CD4-positive, alpha-beta T cell treated with Interleukin-10 for 1 hour (primary cell): ENCODE measurements at places on chromosomes 5 and 9.
A peak's percentile ranks its signal among the peaks of the same experiment; 100 is the strongest.

DNA sequence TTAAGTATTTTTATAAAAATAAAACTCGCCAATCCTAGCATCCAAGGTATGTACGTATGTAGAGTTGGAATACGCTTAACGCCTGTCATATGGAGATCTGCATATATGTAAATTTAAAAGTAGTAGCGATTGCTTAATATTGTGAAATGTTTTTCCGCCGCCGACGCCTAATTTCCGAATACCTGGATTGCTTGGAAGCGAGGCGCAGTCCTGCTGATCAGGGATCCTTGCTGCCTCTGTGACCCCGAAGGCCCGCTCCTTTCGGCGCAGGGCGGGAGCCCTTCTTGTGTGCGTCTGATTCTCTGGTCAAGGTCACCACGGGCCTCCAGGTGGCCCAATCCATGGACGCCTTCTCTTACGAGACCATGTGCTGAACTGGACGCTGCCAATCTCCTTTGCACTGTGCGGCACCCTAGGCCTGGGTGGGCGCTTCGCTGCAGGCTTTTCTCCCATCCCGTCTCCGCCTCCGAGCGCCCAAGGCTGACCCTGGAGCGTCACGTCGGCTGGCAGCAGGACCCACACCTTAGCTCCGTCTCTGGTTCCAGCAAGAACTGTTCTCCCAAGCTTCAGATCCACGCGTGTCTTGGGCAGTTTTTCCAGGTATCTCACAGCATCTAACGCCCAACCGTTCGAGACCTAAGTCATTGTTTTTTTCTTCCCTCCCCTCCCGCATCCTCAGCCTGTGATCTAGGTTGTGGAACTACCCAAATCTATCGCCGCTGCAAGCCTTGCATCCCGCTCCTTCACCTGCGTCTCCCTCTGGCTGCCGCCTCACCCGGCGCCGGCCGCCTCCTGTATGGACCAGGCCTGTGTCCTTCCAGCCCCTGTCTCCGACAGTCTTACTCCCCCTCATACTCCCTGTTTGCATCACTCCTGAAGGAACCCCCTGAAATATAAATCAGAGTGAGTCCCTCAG, 3.6 kb upstream of the TRIM41 start:
- no peak for DNase-seq

GRCh38 chr9:116580853-116581252, 106.3 kb upstream of the TRIM32 start:
- DNase-seq = no peak

GRCh38 chr5:179765400-179765799, 28.4 kb upstream of the LTC4S start:
- DNase-seq = no peak

DNA sequence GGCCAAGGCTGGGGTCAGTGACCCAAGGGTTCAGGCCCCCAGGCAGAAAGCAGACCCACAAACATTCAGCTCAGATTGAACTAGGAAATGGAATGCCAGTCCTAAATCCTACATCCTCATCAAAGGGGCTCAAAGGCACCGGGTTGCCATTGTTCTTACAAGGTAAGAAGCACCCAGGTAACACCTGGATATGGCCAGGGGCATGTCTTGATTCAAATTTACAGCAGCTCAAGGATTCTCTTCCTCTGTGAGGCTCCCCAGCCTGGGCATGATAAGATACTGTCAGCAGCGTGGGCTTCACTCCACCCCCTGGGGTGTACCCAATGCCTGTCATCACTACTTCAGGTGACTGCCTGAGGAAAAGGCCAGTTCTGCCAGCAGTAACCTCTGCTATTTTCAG, 92.1 kb upstream of the FSTL4 start:
- no peak for DNase-seq

DNA sequence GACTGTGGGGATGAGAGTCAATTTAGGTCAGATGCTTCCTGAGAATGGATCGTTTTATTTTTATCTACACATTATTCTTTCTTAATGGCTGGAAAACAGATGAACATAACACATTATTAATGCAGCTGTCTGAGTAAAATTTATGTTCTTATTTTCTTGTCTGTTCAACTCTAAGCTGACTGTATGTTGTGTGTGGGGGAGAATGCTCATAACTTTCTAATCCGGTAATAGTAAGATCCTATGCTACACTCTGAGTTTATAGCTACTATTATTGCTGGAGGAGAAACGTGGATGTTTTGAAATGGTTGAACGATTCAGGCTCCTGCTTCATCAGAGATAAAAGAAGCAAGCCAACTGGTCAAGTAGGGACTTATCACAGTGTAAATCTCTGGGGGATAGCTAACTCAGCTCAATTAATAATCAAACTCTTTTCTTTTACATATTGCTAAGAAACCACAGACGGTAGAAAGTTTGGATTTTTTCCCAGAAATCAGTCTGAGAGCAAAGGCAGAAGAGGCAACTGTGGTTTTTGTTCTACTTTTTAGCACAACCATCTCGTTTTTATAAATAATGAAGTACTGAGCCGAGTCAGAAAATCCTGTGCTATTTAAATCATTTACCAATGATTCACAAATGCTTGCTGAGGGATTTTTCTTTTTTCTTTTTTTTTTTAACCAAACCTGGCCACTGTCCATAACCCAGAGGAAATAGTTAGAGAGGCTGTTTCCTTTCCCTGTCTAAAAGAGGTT, 265.0 kb upstream of the FAM174A start:
- DNase-seq = no peak

GRCh38 chr5:55533521-55534435, 986 bp downstream of the PLPP1 start:
- no peak for DNase-seq

GRCh38 chr5:40401284-40402006, 278.3 kb upstream of the PTGER4 start:
- no peak for DNase-seq

DNA sequence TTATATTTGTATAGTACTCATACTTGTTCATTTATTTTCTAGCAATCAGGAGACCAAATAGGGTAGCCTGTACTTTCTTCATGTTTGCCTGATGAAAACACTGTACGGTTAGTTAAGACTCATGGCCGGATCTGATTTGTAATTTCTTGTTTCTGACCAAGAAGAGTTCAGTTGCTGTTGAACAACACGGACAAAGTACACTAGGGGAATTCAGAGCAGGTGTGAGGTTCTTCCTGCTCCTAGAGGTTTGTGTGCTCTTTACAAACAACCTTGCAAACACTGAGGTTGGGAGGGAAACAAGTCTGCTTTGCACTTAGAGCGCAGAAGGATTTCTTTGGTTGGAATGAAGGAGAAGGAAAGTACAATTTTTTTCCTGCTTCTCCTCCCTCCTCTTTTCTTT, 69.7 kb downstream of the TRIO start:
- DNase-seq = no peak

DNA sequence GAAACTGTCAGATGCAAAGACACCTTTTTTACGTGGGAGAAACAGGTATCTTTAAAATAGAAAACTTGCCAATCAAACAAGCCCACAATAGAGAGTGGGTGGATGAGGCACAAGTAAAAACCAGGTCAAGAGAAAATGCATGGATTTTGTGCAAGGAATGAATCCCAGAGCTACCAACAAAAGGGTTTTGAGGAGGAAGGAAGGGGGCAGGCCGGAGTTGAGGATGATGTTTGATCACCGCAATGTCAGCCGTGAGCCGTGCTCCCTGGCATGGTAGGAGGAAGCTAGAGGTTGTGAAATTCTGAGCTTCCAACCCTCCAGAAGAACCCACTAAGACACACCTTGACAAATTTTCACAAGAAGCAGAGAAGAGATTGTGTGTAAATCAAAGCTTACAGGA, 53.2 kb downstream of the HRH2 start:
- DNase-seq = no peak

- DNase-seq = no peak
Measured at GRCh38 chr5:138369261-138369660, 16.8 kb downstream of the KDM3B start.

- no peak for DNase-seq
Measured at GRCh38 chr5:53913941-53914340, 353.5 kb downstream of the NDUFS4 start.

- peak; percentile 4 for DNase-seq
Measured at GRCh38 chr9:74742792-74743730, 144.7 kb downstream of the TRPM6 start.

GRCh38 chr9:34600908-34601307, 11.0 kb downstream of the RPP25L start:
- DNase-seq = no peak

GRCh38 chr9:95025213-95026147, 292.0 kb downstream of the FANCC start:
- DNase-seq = no peak

GRCh38 chr9:33162721-33163311, 4.3 kb downstream of the B4GALT1 start:
- DNase-seq = no peak

- no peak for DNase-seq
Measured at GRCh38 chr5:173591056-173591514, 25.4 kb downstream of the BOD1 start.

GRCh38 chr5:153860195-153860886, 178.4 kb downstream of the FAM114A2 start:
- DNase-seq = no peak

GRCh38 chr5:137995749-137996128, 37.1 kb downstream of the FAM13B start:
- no peak for DNase-seq

DNA sequence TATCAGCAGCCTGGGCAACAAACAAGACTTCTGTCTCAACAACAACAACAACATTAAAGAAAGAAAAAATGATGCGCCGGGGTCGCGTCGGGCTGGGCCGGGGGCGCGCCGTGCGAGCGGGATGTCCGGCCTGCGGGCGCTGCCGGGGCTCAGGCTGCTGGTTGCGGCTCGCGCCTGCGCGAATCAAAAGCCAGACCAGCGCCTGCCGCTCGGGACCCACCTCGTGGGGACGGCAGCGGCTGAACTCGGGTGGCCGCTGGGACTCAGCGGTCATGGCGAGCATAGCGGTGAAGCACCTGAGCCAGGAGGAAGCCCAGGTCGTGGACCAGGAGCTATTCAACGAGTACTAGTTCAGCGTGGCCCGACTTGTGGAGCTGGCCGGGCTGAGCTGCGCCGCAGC, 11.9 kb upstream of the NHP2 start:
- no peak for DNase-seq

- DNase-seq = no peak
Measured at GRCh38 chr9:98584059-98584458, 124.7 kb downstream of the GABBR2 start.

DNA sequence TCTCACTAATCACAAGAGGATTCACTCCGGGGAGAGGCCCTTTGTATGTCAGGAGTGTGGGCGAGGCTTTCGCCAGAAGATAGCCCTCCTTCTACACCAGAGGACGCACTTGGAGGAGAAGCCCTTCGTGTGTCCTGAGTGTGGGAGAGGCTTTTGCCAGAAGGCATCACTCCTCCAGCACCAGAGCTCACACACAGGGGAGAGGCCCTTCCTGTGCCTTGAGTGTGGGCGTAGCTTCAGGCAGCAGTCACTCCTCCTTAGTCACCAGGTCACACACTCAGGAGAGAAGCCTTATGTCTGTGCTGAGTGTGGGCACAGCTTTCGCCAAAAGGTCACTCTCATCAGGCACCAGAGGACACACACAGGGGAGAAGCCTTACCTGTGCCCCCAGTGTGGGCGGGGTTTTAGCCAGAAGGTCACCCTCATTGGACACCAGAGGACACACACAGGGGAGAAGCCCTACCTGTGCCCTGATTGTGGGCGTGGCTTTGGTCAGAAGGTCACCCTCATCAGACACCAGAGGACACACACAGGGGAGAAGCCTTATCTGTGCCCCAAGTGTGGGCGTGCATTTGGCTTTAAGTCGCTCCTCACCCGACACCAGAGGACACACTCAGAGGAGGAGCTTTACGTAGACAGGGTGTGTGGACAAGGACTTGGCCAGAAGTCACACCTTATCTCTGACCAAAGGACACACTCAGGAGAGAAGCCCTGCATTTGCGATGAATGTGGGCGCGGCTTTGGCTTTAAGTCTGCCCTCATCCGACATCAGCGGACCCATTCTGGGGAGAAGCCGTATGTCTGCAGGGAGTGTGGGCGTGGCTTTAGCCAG, 27.8 kb downstream of the NUTM2F start:
- no peak for DNase-seq

GRCh38 chr5:111922344-111922743, 165.3 kb upstream of the NREP start:
- DNase-seq = no peak

GRCh38 chr9:87702921-87703320, 23.0 kb upstream of the CTSL start:
- DNase-seq = no peak

- no peak for DNase-seq
Measured at GRCh38 chr5:147177125-147177840, 57.5 kb upstream of the STK32A start.

DNA sequence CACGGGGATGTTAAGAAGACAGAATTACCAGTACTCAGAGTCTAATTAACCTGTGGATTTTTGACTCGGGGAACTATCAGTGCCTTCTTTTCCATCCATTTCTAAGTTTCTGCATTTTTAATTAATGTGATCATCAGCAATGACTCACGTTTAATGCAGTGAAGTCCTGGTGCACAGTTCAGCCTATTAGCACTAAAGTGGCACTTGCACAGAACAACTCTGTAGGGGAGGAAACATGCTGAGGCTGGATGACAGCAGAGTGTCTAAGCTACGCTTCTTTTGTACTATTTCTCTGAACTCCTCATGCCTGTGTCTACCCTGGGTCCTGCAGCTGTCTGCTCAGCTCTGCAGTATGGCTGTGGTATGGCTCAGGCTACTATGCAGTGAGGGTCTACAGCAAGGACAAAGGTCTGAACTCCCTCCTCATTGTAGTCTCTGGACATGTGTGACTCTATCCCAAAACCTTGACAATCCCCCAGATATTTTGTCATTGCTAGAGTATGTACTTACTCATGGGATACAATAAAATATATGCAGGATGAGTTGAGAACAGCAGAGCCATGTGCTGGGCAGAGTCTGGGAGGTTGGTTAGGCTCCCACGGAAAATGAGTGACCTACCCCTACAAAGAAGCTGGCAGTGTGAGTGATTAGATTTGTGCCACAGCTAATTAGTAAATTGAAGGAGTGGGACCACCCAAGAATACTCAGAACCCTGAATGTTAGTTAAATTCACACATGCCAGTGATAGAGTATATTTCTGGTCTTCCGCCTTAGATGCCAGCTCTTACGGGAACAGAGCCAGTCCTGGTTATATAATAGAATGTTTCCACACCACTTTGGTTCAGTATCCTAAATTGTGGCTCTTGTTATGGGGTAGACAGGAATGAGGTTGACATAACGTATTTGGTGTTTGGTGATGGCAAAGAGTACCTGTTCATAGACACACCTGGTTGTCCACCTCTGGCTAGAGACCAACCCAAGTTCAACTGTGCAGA, 148.0 kb downstream of the GHR start:
- DNase-seq = no peak

GRCh38 chr9:2465921-2466460, 155.6 kb upstream of the VLDLR start:
- no peak for DNase-seq

DNA sequence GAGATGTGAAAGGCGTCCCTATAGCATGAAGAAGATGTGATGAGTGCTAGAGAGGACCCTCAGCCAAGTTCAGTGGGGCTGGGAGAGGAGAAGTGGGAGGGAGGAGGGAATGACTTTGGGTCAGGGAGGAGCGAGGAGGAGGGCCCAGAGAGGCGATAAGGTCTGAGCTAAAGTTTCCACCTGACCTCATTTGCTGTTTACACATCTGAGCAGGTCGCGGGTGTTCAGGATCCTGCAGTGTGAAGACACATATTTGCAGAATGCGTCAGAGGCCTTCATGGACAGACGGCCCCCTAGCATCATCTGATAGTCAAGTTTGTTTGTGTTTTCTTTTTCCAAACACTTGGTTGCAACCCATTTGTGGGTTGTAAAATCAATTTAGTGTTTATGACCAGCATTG, 18.9 kb upstream of the IGFBPL1 start:
- DNase-seq = no peak
